Renal cortex interstitium (tissue), 15 donors: ENCODE measurements at places on chromosomes 6 and 20.

- DNase-seq: no peak
Observed at GRCh38 chr20:53099856-53100255, 127.7 kb downstream of the TSHZ2 start.

DNA sequence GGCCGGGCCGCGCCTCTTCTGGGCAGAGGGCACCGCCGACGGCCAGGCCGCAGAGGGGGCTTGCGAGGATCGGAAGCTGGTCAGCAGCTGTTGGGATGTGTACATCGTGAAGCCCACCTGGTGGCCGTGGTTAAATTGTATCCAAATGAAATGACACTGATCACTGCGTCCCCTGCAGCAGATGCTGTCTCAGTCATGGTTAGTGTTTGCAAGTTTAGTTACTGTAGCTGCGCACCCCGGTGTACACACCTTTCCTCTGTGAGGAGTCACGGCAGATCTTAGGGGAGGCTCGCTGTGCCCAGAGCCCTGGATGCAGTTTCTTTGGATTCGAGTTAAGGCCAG is 653 bp downstream of the NAA20 start:
- DNase-seq: no peak

DNA sequence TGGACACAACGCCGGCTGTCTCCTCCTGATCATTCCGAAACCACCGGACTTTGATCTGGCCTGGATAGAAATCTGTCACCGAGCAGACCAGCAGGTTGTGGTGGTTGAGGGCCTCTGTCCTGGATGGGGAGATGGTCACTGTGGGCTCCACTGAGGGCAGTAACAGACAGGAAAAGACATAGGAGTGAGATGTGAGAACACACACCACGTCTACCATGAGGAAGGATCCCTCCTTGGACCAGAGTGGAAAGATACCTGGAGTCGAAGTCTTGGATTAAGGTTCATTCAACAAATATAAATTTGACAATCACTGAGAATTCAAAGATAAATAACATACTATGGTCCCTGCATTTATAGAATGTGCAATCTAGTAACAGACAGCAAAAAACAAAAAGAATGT is 4.4 kb downstream of the HLA-DQB1 start:
- DNase-seq: no peak

DNA sequence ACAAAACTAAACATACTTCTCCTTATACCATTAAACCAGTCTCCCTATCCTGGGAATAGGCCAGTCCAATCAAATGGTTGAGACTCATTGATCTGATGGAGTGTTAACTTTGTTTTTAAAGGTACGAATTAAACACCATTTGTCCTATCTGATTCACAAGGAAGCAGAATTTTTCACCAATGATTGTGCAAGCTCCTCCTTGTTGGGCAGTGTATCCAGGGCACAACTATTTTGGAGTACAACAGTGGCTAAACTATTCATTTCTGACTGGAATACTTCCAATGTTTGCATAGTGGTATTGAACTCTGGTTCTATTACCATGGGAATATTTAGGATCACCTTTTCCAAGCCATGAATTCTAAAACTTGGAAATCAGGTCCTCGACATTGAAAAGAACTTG is 5.4 kb upstream of the PPP1R3G start:
- no peak for DNase-seq

DNA sequence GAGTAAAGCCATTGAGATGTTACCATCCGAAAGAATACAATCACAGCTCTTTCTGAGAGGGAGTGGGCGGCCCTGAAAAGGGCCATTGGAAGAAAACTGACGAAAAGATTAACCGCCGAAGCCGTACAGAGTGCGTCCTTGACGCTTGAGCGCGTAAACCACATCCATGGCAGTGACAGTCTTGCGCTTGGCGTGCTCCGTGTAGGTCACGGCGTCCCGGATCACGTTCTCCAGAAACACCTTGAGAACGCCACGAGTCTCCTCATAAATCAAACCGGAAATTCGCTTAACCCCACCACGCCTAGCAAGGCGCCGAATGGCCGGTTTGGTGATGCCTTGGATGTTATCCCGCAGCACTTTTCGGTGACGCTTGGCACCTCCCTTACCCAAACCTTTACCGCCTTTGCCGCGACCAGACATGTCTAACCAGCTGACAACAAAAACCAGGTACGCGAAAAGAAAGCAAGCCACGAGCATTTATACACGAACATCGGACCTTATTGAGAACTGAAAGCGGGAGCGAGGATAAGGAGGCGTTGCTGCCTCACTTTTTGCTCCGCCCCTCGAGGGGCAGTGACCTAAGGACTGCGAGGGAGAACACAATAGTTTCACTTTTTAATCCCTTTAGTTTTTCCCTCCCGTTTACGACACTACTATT is 60.3 kb upstream of the HFE start:
- DNase-seq: peak; percentile 98

- DNase-seq: no peak
Observed at GRCh38 chr6:37588735-37589108, 89.0 kb upstream of the CCDC167 start.

- no peak for DNase-seq
Observed at GRCh38 chr20:50744143-50744792, 12.9 kb downstream of the PARD6B start.

DNA sequence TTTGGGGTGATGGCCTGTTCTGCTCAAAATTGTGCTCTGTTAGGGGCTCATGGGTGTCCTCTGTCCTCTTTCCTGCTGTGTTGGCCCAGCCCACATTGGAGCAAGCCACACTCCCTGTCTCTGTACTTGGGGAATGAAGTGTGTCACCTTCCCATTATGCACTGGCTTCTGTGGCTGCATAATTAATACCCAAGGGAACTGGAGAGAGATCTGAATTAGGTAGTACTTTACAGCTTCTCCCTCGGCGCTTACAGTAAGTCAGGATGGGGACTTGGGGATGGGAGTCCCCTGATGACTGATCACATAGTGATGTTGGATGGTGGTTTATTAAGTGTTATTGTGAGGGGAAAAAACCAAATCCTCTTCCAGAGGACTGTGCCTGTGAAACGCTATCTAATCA is 116.6 kb downstream of the FOXO3 start:
- no peak for DNase-seq

GRCh38 chr6:24323632-24324337 is 34.1 kb downstream of the DCDC2 start:
- DNase-seq: peak; percentile 43

DNA sequence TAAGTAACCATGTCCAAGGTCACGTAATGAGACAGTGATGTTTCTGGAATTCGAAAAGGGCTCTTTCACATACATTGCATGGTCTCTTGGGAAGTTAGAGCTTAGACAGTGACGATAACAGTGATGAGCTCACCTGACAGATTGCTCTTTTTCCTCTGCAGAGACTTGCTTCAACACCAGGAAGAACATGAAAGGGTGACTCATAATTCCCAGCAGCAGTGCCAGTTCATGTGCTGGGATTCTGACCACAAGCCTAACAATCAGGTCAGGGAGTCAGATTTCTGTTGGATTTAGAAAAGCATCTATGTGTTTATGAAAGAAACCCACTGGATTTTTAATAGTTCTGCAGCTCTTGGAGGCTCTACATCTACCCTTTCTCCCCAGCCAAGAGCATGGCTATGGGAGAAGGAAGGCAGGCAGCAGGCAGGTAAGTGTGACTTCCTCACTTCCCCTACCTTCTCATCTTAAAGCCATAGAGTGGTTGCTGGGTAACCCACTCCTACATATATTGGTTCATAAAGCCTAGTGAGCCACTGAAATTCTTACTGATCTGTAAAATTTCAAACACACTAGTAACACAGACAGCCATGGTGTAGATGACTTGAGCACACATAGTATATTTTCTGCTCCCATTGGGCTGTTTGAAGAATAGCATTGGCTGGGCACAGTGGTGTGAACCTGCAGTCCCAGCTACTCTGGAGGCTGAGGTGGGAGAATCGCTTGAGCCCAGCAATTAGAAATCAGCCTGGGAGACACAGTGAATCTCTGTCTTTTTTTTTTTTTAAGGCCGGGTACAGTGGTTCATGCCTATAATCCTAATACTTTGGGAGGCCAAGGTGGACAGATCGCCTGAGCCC is 44.4 kb upstream of the LOC128125822 start:
- DNase-seq: peak; percentile 19

GRCh38 chr6:84756877-84757276 is 7.5 kb downstream of the TBX18 start:
- no peak for DNase-seq

GRCh38 chr6:151784441-151785214 is 22.9 kb upstream of the ESR1 start:
- no peak for DNase-seq

DNA sequence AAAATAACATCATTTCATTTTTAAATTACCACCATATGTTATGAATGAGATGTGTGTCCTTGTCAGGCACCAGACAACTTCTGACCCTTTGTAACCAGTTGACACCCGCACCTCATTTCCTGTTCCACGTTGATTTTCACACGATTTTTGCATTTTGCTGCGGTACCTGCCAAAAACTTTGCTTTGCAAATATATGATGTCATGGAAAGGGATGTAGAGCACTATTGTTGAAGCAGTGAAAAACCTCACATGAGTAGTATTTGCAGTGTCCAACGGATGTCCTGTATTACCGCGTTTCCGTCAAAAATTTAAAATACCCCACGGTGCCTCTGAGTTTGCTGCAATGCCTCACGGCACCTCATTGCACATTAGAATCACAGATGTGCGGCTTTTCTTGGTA is 115.6 kb downstream of the MTHFD1L start:
- DNase-seq: no peak

GRCh38 chr20:11231742-11232648 is 558.2 kb upstream of the JAG1 start:
- DNase-seq: no peak

GRCh38 chr6:34381081-34381480 is 11.4 kb downstream of the NUDT3 start:
- DNase-seq: no peak

DNA sequence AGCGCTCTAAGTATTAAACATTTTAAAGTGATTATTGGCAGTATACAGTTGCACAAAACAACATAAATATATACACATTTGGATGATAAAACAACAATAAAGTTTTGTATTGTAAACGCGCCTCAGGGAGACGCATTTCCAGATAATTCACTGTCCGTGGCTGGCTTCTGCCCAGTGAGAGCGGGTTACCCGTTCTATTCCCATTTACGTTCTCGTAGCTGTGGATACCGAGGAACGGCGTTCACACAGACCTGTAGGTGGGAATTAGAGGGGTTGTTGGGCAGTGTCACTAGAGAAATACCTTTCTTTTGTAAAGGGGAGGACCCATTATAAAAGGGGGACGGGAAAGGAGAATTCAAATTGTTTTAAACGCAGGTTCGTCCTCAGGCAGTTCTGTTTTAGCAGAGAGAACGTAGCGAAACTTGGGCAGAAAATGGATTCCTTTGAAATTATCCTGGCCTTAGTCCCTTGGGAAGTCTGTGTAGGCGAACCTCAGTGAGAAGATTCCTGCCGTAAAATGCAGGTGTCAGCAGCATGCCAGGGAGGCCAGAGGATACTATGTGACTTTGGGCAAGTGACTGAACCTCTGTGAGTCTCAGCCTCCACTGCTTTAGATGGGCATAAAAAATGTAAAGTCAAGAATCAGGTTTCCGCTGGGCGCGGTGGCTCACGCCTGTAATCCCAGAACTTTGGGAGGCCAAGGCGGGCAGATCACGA is 756 bp downstream of the MTG2 start:
- DNase-seq: no peak

DNA sequence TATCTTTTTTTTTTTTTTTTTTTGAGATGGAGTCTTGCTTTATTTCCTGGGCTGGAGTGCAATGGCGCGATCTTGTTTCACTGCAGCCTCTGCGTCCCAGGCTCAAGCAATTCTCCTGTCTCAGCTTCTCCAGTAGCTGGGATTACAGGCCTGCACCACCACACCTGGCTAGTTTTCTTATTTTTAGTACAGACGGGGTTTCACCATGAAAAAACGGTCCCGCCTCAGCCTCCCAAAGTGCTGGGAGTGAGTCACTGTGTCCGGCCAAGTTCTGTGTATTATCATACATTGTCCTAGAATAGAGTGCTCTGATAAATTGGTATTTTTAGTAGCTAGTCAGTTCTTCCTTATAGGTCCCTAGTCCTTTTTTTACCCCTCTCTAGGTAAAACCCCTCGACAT is 2.8 kb downstream of the SNRPC start:
- no peak for DNase-seq

GRCh38 chr6:51027283-51028065 is 208.8 kb downstream of the TFAP2B start:
- DNase-seq: no peak

- DNase-seq: no peak
Observed at GRCh38 chr6:56706981-56707726, 64.5 kb upstream of the DST start.

DNA sequence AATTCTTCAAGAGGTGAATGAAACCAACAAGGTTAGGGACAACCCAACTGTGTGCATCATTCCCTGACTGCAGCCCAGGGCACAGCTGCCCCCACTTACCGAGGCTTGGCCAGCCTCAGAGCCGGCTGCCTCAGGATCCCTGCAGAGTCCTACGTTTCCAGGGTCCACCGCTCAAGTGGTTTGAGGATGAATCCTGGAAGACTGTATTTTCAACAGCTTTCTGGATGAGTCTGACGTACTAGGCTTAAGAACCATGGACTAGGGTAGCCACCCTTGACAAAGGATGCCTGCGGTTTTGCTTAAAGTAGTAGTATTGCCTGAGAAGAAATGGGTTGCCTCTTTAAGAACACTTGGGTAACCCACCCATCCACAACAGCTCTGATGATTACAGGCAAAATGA is 101.4 kb downstream of the FOXC1 start:
- DNase-seq: no peak

GRCh38 chr6:144334150-144334708 is 49.1 kb downstream of the UTRN start:
- DNase-seq: no peak

GRCh38 chr6:111759331-111759835 is 113.9 kb downstream of the FYN start:
- no peak for DNase-seq

- DNase-seq: no peak
Observed at GRCh38 chr6:61134028-61134427, 1152.0 kb downstream of the KHDRBS2 start.

GRCh38 chr6:82364087-82365015 is 734 bp downstream of the TPBG start:
- no peak for DNase-seq

DNA sequence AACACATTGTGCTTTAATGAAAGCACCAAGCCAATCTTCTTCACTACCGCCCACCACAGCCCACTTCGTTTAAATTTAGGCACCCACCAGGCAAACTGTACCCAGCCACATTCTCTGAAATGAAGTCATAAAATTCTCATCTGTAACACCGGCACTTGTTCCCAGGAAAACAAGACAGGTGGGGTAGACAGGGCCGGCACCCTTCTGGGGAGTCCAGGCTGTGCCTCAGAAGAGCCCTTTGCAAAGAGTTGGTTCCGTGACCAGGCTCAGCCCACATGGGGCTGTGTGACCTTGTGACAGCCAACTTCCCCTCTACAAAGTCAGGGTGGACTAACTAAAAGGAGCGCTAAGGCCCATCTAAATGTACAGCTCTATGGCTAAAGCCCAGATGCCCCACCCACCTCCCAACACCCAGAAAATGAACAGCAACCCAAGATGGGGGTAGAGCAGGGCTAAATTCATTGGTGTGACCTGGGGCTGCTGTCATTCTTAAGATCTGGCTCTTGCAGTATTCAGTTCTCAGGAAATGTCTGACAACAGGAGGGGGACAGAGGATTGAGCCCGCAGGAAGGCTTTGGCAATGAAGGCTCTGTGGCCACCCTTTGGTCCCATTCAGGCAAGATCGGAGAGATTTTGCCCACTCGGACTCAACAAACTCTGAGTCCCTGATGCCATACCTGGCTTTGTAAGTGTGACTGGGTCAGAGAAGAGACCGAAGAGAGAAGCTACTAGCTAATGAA is 56.7 kb downstream of the TRERF1 start:
- no peak for DNase-seq

- no peak for DNase-seq
Observed at GRCh38 chr6:76230711-76231110, 158.2 kb upstream of the IMPG1 start.
